ENCODE measurements at places on chromosomes 3 and 15. TPM values are rescaled to one million over a fixed set of nuclear protein-coding genes. Genes with fewer than 3 reads are reported as not detected.

DNA sequence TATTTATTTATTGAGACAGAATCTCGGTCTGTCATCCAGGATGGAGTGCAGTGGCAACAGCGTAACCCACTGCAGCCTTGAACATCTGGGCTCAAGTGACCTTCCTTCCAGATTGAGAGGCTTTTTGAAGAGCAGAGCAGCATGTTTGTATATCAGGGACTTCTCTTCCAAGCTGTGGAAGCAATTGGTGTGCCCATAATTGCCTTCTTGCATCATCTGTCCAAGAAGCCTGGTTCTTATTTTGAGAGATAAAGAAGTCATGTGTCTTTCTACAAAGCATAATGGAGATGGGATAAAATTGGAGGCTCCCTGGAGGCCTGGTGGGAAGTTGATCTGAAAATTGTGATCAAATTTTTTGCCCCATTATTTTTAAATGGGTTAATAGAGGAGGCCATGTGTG is 183.8 kb upstream of the MCTP2 start:
- no peak for DNase-seq

GRCh38 chr3:186121278-186121677 is 12.4 kb upstream of the ETV5 start:
- DNase-seq, result no peak

DNA sequence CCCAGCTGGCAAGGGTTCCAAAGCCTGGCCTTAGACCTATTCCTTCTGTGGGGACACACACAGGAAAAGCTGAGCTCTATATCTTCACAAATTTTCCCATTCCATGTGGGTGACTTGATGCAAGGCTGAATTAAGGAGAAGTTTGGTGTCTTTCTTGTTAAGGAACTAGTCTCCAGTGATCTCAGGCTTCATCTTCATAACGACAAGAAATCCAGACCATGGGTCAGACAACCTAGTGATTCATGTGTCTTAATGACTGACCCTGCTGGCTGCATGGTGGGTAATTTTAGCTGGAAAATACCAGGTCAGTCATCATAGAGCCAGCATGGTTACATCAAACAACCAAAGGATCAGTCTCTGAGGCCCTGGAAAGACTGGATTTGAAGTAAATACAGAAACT is 112.7 kb upstream of the SLC4A7 start:
- DNase-seq, result no peak

- DNase-seq, result no peak
These were observed 19.5 kb upstream of the IFT57 start for GRCh38 chr3:108241721-108242120.

DNA sequence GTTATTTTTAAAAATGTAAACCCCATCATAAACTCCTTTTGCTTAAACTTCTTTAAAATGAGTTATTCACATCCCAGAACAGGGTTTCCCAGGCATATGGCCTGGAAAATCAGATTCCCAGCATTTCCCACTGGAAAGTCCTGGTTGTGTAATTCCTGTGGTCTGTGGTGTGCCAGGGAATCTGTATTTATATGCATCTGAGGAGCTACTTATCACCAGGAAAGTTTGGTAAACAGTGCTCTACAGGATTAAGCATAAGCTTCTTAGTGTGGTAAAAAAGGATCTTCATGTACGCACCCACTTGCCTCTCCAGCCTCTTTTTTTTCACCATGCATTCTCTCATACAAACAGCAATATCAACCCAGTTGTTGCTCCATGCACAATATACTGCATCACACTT is 28.2 kb downstream of the MEIS2 start:
- no peak for DNase-seq

CADM2 gene
- not detected for total RNA-seq

KCNAB1 gene
- total RNA-seq, result 12.8 TPM
